Heart right ventricle (tissue), 16 donors: ENCODE measurements at places on chromosomes 12 and 14. TPM values are rescaled to one million over a fixed set of nuclear protein-coding genes. Genes with fewer than 3 reads are reported as not detected.

Gene SLC10A1
- not detected for total RNA-seq

Gene CLEC1B
- total RNA-seq = not detected

- no peak overlapping the region for H3K4me3 ChIP-seq
- H3K27me3 ChIP-seq = no peaks in the 10 kb centered on the region
- no peaks in the 10 kb centered on the region for H3K36me3 ChIP-seq
- no peak for DNase-seq
- H3K4me1 ChIP-seq = peaks cover 16% of the 10 kb centered on the region
- no peak overlapping the region for H3K27ac ChIP-seq
Measured at GRCh38 chr12:1633459-1633858, 4.4 kb downstream of the WNT5B start.

DNA sequence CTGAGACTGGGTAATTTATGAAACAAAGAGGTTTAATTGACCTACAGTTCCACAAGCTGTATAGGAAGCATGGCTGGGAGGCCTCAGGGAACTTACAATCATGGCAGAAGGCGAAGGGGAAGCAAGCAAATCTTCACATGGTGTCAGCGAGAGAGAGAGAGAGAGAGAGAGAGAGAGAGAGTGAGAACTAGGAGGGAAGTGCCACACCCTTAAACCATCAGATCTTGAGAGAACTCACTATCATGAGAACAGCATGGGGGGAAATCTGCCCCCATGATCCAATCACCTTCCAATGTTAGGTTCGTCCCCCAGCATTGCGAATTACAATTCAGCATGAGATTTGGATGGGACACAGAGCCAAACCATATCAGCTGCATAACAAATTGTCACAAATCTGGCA lies 96.7 kb downstream of the CHST11 start:
- no peaks in the 10 kb centered on the region for H3K27me3 ChIP-seq
- H3K4me3 ChIP-seq = no peak overlapping the region
- no peaks in the 10 kb centered on the region for H3K36me3 ChIP-seq
- DNase-seq = no peak
- H3K4me1 ChIP-seq = no peaks in the 10 kb centered on the region

Gene APOF
- not detected for total RNA-seq

Gene ZNF10
- total RNA-seq = 10.0 TPM

- peaks cover 42% of the 10 kb centered on the region for H3K27me3 ChIP-seq
- no peaks in the 10 kb centered on the region for H3K4me1 ChIP-seq
- H3K4me3 ChIP-seq = peak within 1 kb of the TSS; percentile 17
- H3K36me3 ChIP-seq = no peaks in the 10 kb centered on the region
- peak; percentile 25 for DNase-seq
Measured at GRCh38 chr14:63045234-63045611, at the start of gene KCNH5. Gene KCNH5, minus strand, starts transcription at chr14:63045458. Its CDS starts 272 bp downstream, at chr14:63045186.

Gene RPL10L
- not detected for total RNA-seq

DNA sequence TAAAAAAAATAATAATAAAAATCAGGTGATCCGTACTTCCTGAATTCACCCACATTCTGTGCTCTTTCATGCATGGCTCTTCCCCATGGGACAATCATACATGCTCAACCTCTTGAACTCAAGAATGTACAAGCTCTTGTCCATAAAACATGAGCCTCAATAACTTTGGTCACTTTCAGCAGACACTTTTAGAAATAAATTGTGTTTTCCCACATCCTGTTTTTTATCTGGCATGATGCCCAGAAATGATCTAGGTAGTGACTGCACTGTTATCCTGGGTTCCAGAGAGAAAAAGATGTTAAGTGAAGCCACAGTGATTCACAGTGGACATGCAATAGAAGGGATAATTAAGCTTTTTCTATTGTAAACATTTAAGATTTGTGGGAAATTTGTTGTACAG lies 537.6 kb upstream of the TMEM132C start:
- H3K27me3 ChIP-seq = no peaks in the 10 kb centered on the region
- H3K4me3 ChIP-seq = no peak overlapping the region
- no peaks in the 10 kb centered on the region for H3K36me3 ChIP-seq
- H3K27ac ChIP-seq = no peak overlapping the region
- H3K4me1 ChIP-seq = no peaks in the 10 kb centered on the region

Gene TSPAN9
- total RNA-seq = 298 TPM

GRCh38 chr14:52876311-52876710 lies 74.5 kb downstream of the FERMT2 start:
- DNase-seq = no peak
- H3K4me3 ChIP-seq = no peak overlapping the region
- H3K27me3 ChIP-seq = no peaks in the 10 kb centered on the region
- peaks cover 52% of the 10 kb centered on the region for H3K4me1 ChIP-seq
- H3K36me3 ChIP-seq = peaks cover 100% of the 10 kb centered on the region

DNA sequence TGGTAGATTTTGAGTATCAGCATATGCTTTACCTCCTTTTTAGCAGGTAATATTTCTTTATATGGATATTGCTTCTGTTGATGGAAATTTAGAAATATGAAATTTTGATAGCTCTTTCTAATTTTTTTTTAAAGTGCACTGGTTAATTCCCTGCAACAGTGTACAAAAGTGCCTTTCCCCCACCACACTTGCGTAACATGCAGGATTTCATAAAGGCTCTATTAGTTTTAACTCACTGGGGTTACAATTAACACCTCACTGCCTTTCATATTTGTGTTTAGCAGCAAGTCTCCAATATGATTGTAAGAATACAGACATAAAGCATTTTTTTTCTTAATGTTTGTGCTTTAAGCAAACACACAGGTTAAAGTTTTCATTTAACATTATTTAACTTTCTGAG lies 25.6 kb downstream of the MNAT1 start:
- no peaks in the 10 kb centered on the region for H3K27me3 ChIP-seq
- no peak overlapping the region for H3K27ac ChIP-seq
- DNase-seq = no peak
- H3K36me3 ChIP-seq = no peaks in the 10 kb centered on the region
- no peak overlapping the region for H3K4me3 ChIP-seq
- H3K4me1 ChIP-seq = no peaks in the 10 kb centered on the region

Gene KRT76
- not detected for total RNA-seq

DNA sequence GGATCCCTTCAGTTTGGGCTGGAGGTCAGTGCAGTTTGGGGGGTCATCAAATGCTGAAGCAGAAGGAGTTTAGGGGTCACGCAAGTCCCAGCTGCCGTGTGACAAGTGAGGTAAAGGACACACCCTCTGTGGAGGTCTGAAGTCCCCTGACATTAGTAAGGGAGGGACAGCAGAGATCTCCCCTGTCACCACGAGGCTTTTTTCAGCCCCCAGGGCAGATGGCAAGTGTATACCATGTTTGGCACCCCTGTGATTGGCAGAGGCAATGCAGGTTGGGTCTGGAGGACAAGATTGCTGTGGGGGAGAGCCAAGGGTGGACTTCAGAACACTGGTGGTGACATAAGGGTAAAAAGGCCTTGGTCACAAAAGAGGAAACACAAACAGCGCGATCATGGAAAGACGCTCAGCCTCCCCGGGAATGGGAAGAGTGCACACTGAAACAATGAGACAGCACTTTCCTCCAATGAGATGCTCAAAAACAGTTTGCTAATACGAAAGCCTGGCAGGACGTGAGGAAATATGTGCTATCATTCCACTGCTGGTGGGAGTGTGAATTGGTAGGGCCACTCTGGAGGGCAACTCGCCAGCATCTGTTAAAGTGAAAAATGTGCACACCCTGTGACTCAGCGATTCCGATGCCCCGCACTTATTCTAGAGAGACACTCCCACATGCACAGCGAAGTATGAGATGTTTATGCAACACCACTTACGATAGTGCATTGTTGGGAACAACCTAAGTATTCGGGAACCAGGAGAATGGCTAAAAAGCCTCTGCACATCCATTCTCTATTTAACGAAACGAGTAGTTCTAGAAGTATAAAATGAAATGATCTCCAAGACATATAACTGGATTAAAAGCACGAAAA lies 14.4 kb upstream of the CD27 start:
- H3K4me1 ChIP-seq = peaks cover 2% of the 10 kb centered on the region
- no peaks in the 10 kb centered on the region for H3K27me3 ChIP-seq
- DNase-seq = peak; percentile 79
- peak overlapping the region; percentile 69 for H3K27ac ChIP-seq
- H3K36me3 ChIP-seq = no peaks in the 10 kb centered on the region

Gene RARG
- 13.8 TPM for total RNA-seq

Gene TMX1
- total RNA-seq = 5.6 TPM

DNA sequence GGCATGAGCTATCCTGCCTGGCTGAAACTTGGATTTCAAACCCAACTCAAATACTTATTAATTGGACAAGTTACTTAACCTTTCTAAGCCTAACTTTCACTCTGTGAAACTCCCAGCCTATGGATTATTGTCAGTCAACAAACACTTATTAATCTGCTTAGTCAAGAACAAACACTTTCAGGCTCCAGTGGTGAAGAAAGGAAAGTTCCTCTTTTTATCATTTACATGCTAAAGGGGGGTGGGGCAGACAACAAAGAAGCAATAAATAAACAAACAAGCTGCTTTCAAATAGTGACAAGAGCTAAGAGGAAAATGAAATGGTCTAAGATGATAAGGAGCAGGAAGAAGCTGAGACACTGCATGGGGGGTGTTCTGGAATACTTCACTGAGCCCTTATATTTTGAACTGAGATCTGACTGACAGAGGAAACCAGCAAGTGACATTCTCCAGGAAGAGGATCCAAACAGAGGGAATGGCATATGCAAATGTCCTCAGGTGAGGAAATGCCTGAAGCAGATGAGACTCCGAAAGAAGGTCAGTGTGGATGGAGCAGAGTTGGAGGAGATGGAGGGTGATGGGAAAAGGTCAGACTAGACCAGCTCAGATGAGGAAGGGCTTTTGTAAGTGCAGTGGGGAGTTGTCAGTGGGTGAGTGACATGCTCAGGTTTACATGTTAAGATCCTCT lies 259.6 kb downstream of the ITPR2 start:
- H3K27me3 ChIP-seq = no peaks in the 10 kb centered on the region
- no peak overlapping the region for H3K27ac ChIP-seq
- DNase-seq = no peak
- H3K4me3 ChIP-seq = no peak overlapping the region
- H3K36me3 ChIP-seq = peaks cover 6% of the 10 kb centered on the region

Gene HHIPL1
- total RNA-seq = 1.9 TPM

- peak; percentile 17 for DNase-seq
- no peak overlapping the region for H3K4me3 ChIP-seq
- peak overlapping the region; percentile 21 for H3K27ac ChIP-seq
- no peaks in the 10 kb centered on the region for H3K27me3 ChIP-seq
- H3K36me3 ChIP-seq = no peaks in the 10 kb centered on the region
Measured at GRCh38 chr14:60304509-60304908, 55.5 kb downstream of the PPM1A start.

DNA sequence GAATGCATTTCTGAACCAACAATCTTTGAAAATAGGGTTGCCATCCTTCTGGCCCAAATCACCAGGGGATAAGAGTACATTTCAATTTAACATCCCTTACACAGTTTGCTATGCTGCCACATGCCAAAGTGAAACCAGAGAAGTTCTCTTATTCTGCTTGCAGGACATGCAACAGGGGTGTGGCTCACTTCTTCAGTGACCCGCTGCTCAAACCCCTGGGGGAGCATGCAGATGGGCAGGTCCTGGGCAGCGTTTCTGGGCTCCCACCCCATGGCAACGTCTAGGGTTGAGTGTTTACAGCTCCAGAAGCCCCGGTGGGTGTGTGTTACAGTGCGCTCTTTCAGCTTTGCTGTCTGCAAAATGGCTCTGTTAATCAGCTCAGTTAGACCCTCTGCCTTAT lies 1306.3 kb upstream of the TMEM132C start:
- no peaks in the 10 kb centered on the region for H3K4me1 ChIP-seq
- no peak for DNase-seq
- no peaks in the 10 kb centered on the region for H3K36me3 ChIP-seq
- H3K4me3 ChIP-seq = no peak overlapping the region
- no peak overlapping the region for H3K27ac ChIP-seq

DNA sequence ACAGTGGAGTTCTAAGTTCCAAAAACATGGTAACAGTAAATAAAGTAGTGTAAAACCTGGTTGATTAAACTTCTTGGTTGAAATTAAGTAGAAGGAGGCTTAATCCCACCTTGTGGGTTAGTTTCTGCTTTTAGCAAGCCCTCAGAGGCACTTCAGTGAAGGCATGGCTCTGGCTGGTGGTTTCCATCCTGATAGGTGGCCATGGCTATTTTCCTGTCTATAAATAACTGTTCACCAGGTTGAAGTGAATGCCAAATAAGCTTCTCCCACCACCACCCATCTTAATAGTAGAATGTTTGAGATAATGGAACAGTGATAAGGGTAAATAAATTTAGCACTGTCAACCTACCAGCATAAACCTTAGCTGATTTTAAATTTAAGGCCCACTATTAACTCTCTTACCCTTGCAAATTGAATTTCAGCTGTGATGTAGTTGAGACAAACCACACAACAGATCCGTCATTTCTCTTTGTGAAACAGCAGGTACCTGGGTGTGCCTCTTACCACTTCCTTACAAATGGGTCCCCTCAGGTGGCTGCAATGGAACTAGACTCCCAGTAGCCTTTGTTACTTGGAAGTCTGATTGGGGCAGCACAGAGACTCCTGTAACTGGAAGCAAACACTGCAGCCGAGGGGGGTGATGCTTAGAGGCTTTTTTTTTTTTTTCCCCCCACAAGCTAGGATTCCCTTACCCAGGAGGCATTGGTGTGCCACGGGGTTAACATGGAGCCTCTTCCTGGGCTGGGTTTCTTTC lies 41.4 kb downstream of the DAAM1 start:
- H3K4me1 ChIP-seq = peaks cover 71% of the 10 kb centered on the region
- no peaks in the 10 kb centered on the region for H3K27me3 ChIP-seq
- no peak overlapping the region for H3K4me3 ChIP-seq
- no peak for DNase-seq
- H3K27ac ChIP-seq = peak overlapping the region; percentile 40

GRCh38 chr12:1835211-1836131 lies 15.1 kb downstream of the LRTM2 start:
- no peak overlapping the region for H3K4me3 ChIP-seq

GRCh38 chr14:35808076-35808637 lies 938 bp downstream of the RALGAPA1 start:
- H3K4me1 ChIP-seq = peaks cover 31% of the 10 kb centered on the region
- peak overlapping the region; percentile 79 for H3K27ac ChIP-seq
- no peaks in the 10 kb centered on the region for H3K27me3 ChIP-seq
- H3K36me3 ChIP-seq = peaks cover 4% of the 10 kb centered on the region
- DNase-seq = no peak
- peak overlapping the region; percentile 75 for H3K4me3 ChIP-seq

DNA sequence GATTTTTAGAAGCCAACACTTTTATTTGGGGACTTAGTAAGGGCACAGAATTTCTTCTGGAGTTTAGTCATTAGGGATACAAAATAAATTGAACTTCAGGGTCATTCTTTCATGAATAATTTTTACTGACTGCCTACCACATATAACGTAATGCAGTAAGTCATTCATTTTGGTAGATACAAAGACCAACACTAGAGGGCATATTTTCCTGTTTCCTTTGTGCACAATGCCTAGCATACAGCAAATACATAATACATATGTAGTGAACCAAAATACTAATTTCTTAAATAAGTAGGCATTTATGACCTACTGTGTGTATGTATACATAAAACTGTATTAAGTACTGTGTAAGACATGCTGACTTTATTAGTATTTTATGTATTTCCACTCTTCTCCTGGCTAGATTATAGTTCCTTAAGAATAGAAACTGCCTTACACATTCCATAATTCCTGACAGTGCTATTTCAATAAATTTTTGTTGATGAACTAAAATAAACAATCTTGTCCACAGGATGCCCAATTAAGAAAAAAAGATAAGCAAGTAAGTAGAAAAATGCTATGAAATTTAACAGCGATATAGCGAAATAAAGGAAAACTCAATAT lies 47.9 kb downstream of the PPP1R12A start:
- H3K27ac ChIP-seq = no peak overlapping the region
- H3K4me3 ChIP-seq = no peak overlapping the region
- H3K36me3 ChIP-seq = no peaks in the 10 kb centered on the region
- no peaks in the 10 kb centered on the region for H3K27me3 ChIP-seq
- H3K4me1 ChIP-seq = peaks cover 36% of the 10 kb centered on the region

Gene CRIP2
- total RNA-seq = 1,223 TPM

Gene CCDC177
- not detected for total RNA-seq
